Stimulated activated CD4-positive, alpha-beta T cell treated with anti-CD3 and anti-CD28 coated beads, Interleukin-1b, Interleukin-23, amount 100 ng/mL, for 4 hours (primary cell): ENCODE measurements at places on chromosomes 6 and 20.
A peak's percentile ranks its signal among the peaks of the same experiment; 100 is the strongest.

- DNase-seq = no peak
Observed at GRCh38 chr20:49340161-49340966, 62.5 kb upstream of the ZNFX1 start.

DNA sequence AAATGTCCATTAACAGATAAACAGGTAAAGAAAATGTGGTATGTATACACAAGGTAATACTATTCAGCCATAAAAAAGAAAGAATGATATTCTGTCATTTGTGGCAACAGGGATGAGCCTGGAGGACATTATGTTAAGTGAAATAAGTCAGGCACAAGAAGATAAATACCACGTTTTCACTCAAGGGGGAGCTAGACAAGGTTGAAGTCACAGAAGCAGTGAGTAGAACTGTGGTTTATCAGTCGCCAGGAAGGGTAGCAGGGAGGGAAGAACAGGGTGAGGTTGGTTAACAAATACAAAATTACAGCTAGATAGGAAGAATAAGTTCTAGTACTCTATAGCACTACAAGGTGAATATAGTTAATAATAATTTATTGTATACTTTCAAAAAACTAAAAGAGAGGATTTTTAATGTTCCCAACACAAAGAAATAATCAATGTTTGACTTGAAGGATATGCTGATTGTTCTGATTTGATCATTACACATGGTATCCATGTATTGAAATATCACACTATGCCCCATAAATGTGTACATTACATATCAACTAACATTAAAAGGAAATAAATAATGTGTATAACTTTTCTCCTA lies 21.1 kb downstream of the RTN4IP1 start:
- no peak for DNase-seq

DNA sequence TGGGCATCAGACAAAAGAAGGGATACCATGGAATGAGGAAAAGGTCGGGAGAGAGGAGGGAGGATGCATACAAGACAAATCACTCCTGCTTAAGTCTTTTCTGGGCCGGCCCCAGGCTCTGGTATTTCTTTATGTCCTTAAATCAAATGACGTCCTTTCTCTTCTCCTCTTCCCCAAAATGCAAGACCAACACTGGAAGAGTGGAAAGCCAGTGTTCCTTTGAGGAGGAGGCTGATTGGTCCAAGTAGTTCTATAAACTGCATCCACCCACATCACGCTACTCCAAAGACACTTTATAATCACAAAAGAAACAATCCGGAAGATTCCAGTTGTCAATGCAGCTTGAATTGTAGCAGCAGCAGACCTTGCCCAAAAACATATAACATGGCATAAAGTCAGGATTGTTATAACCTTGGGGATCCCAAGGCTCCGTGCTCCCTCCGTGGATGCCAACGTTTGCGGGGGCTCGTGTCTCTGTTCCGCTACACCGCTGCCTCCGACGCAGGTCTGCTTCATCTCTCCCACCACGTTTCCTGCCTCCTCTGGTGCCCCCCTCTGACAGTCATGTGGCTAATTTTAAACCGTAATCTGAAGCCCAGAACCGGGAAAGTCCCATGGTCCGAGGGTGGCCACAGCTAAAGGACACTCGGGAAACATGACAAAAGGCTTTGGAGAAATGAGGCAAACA lies 47.1 kb downstream of the MCUR1 start:
- DNase-seq = peak; percentile 28

DNA sequence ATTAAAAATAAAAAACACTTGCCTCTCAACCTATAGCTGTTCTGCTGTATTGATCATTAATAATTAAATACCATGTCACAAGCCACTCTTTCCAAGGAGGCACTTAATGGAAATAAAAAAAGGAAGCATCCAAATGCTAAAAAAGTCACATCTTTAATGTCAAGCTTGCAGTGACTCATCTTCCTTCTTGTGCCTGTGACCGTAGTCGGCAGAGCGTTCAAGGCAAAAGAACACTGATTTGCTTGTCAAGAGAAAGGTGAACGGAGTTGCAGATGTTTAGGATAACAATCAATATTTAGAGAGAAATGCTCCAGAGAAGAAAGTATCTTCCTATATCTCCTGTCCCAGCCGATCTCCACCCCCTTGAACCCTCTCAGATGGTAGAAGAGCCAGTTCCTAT lies 341.0 kb upstream of the OPRM1 start:
- no peak for DNase-seq

GRCh38 chr20:56503916-56504315 lies 20.6 kb upstream of the FAM209A start:
- no peak for DNase-seq

DNA sequence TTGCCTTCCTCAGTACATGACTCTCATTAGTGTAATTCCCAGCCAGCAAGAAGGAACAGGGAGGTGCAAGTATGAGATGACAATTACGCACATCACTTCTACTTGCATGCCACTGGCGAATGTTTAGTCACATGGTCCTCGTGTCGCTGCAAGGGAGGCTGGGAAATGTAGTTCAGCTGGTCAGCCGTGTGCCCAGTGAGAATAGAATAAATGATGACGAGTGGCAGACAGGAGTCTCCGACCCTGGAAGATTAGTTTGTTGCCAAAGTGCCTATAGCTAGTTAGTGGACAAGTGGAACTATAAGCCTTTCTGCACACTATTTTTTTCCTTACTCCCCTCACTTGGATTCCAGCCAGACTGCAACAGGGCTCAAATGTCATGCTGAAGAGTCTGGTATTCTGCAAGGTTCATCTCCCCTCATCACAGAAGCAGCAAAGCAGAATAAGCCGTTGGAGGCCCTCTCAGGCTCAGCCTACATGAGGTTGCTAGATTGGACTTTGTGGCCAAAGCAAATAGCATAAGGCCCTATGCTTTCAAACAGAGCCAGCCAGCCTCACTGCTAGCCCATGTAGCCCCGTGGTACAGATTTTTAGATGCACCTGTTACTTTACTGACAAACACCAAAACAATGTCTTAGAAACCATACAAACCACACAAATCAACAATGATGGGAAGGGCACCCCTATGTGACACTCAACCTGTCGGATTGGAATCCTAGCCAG lies 9.7 kb downstream of the LINC00237 start:
- no peak for DNase-seq
